ENCODE measurements at places on chromosomes 1 and 21.

DNA sequence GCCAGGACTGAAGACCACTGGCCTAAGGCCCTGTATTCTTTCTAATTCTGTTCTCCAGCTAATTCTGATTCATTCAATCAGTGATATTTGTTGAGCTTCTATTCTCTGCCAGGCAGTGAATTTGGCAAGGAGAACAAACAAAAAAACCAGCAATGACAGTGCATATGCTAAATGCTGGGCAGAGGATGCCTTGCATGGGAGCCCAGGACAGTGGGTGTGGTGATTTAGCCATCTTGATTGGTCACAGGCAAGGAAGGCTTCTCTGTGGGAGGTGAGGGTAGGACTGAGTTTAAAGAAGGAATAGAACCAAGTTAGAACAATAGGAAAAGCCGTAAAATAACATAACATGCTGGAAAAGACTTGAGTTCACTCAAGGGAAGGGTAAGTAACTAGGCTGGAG, 9.2 kb upstream of the CPT2 start:
- no peak for DNase-seq

GRCh38 chr1:111920221-111921024, 69.0 kb downstream of the KCND3 start:
- no peak for DNase-seq

DNA sequence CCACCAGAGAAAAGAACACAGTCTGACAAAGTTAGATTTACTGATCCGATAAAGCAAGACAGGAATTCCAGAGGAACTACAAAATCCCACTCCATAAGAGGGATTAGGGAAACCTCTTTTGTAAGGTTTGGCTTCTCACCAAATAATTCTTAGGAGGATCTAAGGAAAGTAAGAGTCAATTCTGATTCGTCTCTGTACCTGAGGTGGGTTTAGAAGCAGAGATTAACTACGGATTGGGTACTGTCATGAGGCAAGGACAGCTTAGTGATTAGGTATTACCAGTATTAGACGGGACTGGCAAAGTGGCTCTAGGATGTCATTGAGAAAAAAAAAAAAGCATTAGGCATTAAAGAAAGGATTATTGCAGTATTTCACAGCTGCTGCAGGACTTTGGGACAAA, 371.7 kb upstream of the BRINP3 start:
- DNase-seq = peak; percentile 76

DNA sequence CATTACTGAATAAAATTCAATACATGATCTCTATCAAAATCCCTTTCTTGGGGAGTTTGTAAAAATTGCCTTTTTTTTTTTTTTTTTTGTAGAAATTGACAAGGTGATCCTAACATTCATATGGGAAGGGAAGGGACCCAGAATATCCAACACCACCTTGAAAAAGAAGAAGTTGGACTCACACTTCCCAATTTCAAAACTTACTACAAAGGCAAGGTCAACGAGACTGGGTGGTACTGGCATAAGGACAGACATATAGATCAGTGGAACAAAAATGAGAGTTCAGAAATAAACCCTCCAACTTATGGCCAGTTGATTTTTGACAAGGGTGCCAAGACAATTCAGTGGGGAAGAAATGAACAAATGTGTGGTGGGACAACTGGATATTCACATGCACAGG, 31.4 kb upstream of the CLSTN1 start:
- DNase-seq = no peak

- peak; percentile 20 for DNase-seq
These were observed 28.4 kb downstream of the POFUT2 start for GRCh38 chr21:45259206-45259840.
